GF-D8 (cell line): ENCODE measurements at places on chromosomes 5 and 9.

DNA sequence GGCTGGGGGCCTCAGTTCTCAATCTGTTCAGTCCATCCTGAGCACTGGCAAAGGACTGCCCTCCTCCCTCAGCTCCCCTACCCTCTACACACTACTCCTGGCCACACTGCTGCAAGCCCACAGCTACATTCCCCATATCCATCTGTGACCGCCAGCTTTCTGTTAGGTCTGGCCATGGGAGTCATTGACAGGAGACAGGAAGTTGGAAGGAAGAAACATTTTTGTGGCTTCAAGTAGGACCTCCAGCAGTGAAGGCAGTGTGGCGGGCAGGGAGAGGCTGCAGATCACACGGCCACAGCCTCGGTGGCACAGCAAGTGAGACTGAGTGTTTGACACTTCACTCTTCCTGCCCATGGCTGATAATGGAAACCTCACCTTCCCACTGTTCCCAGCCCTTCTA is 55.9 kb downstream of the SECISBP2 start:
- no peak for DNase-seq

- DNase-seq, result peak; percentile 1
Observed at GRCh38 chr5:113336975-113337374, 97.8 kb downstream of the TSSK1B start.

DNA sequence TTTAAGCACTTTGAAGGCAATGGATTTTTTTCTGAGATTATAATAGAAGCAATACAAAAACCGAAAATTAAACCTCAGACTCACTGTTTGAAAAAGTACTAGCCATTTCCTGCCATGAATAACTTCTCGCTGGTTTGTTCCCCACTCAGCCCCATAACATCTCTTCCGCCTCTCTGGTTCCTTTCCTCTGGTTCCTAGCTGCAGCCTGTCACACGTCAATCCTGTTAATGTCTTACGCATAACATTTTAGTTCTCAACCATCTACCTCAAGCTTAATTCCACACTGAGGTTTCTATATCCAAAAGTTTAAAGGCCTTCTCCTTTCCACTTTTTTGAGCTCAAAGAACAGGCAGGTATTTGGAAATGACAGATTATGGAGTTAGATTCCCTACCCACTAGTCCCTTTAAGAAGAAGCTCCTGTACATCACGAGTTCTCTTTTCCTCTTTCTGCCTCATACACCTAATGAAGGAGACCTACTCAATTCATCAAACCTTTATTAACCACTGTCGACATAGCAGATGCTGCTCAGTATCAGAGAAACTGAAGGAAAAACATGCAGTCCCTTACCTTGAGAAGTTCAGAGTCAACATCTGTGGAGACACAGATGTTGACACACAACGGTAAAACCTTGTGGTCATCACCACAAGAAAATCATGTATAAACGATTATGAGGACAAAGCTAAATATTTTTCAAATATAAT is 243.0 kb upstream of the PTGER4 start:
- DNase-seq, result no peak

DNA sequence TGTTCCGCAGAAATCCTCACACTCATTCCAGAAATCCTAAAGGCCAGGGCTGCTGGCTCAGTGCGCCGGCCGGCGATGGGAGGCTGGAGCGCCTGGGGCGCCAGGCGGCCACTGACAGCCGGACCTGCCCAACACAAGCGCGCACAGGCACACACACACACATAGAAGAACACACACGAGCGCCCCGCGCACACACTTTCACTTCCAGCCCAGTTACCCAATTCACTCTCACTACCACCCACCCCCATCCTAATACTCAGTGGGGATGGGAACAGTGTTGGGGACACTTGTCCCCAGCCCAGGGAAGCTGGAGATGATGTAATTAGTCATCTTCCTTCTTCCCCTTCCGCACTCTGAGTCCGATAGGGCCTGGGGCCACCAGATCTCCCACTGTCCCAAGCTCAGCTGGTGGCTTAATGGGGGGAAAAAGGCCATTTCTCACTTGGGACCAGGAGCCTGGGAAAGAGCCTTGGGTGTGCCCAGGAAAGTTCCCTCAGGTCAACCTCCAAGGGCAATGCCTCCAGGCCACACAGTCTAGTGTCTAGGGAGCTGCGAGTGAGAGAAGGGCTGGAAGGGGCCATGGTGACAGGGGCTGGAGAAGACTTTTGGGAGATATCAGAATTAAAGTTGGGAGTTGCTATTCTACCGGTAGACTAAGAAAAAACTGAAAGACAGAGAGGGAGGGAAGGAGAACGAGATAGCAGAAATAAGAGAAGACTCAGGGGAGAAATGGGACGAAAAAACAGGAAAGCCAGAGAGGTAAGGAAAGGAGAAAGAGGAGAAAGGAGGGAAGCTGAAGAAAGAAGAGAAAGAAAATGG is 1.7 kb downstream of the EBF1 start:
- no peak for DNase-seq

DNA sequence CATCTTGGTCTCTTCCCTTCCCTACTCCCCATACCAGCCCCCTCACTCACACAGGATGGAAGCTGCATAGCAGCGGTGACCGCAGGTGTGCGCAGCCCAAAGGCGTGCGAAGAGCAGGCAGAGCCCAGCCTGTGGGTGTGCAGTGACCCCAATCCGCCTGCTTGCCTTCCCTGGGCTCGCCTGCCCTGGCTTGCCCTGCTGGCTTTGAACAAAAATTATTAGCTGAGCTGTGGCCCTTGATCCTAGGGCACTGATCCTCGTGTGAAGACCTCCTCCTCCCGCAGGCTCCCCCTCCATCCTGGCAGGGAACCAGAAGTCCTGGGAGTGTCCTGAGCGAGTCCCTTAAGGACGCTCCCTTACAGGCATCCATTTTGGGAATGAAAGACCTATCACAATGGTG is 31.9 kb downstream of the MORN5 start:
- no peak for DNase-seq
